ENCODE measurements at places on chromosomes 5 and 9.

DNA sequence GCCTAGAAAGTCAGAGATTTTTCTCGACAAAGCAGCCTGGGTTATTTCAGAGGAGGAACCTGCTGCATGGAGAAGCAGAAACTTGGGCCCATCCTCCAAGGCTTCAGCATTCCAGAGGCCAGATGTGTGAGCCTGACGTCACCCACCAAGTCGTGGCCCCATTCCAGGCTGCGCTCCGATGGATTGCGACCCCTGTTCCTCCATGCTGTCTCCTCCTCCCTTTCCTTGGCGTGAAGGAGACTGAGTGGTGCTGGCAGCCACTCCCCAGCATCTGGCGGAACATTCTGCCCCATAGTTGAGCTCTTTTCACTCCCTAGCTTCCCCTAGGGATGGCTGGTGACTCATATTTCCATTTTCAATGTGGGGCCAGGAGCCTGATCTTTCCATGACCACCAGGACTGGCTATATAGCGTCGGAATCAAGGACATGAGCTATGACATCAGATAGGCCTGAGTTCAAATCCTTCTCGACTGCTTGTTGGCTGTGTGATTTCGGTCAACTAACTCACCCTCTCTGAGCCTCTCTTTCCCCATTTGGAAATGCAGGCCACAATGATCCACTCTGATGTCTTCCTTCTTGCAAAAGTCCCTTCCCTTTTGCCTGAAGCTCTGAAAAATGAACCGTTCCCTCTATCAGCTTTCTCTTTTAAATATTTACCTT is 24.5 kb upstream of the DUSP1 start:
- no peak for DNase-seq

- DNase-seq: peak; percentile 47
Measured at GRCh38 chr5:40904205-40904993, 4.9 kb upstream of the C7 start.

GRCh38 chr9:115690786-115691496 is 462.6 kb upstream of the PAPPA start:
- no peak for DNase-seq

DNA sequence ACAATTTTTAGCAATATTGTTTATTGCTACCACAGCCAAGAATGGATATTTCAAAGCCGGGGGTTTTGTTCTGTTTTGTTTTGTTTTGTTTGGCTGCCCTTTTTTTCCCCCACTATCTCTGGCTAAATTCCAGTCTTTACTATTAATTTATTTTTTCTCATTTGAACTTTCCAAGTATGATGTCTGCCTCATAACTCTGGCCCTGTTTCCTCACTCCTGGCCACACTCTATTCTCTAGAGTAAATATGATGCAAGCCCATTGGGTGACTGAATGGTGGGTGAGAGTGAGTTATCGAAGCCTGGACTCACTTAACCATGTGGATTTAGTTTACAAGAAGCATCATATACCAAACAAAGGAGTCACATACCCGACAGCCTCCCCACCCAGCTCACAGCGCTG is 41.9 kb downstream of the WDR36 start:
- no peak for DNase-seq

DNA sequence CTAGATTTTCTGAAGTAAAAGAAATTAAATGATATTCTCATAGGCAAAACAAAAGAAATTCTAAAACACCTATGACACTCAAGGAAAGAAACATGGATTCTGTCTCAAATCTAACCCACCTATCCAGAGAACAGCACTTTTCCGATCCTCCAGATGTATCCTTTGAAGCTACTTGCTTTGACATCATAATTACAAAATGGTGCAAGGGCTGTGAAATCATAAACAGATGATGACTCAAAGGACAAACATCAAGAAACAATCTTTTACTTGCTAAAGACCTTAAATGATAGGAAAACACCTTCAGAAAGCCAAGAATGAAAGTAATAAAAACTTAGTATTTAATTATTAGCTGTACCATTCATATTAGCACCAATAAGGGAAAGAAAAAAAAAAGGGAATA is 202.6 kb downstream of the DENND1A start:
- no peak for DNase-seq
